Naive thymus-derived CD8-positive, alpha-beta T cell (primary cell): ENCODE measurements at places on chromosomes 7 and 10.

- H3K36me3 ChIP-seq, result peaks cover 1% of the 10 kb centered on the region
- no peak for DNase-seq
- H3K4me1 ChIP-seq, result peaks cover 9% of the 10 kb centered on the region
- H3K4me3 ChIP-seq, result no peak overlapping the region
- no peaks in the 10 kb centered on the region for H3K27me3 ChIP-seq
Observed at GRCh38 chr10:72702868-72703581, 11.1 kb downstream of the MCU start.

- H3K4me3 ChIP-seq, result no peak overlapping the region
- DNase-seq, result no peak
- peaks cover 52% of the 10 kb centered on the region for H3K36me3 ChIP-seq
- H3K27me3 ChIP-seq, result no peaks in the 10 kb centered on the region
Observed at GRCh38 chr10:77974396-77975074, 48.0 kb upstream of the DLG5 start.

DNA sequence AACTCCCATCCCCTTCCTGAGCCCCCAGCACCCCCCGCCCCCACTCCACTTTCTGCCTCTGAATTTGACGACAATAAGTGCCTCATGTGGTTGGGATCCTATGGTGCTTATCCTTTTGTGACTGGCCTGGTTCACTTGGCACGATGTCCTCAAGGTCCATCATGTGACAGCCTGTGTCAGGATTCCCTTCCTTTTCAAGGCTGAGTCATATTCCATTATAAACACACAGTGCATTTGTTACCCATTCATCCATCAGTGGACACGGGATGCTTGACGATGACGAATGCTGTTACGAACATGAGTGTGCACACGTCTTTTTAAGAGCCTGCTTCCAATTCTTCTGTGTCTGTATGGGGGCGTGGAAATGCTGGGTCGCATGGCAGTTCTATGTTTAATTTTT is 26.7 kb downstream of the SHH start:
- no peak for DNase-seq
- H3K27me3 ChIP-seq, result peaks cover 7% of the 10 kb centered on the region
- peaks cover 16% of the 10 kb centered on the region for H3K4me1 ChIP-seq
- no peak overlapping the region for H3K27ac ChIP-seq
- H3K36me3 ChIP-seq, result no peaks in the 10 kb centered on the region
- H3K4me3 ChIP-seq, result no peak overlapping the region

- H3K27me3 ChIP-seq, result no peaks in the 10 kb centered on the region
- no peak overlapping the region for H3K4me3 ChIP-seq
- H3K27ac ChIP-seq, result no peak overlapping the region
- H3K4me1 ChIP-seq, result peaks cover 21% of the 10 kb centered on the region
- no peak for DNase-seq
Observed at GRCh38 chr7:92876836-92877235, 40.5 kb upstream of the CDK6 start.

DNA sequence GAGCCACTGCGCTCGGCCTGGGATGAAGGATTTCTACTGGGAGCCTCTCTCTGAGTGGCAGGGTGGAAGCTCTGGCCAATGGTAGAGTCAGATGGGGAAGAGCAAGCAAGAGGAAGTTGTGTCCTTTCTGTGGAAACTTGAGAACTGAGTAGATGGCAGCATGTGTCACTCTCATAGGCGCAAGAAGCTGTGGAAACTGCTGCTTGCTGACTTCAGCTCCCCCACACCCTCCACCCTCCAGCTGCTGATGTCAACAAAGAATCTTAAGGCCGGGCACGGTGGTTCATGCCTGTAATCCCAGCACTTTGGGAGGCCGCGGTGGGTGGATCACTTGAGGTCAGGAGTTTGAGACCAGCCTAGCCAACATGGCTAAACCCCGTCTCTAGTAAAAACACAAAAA is 39.8 kb upstream of the SRGN start:
- H3K36me3 ChIP-seq, result no peaks in the 10 kb centered on the region
- no peak for DNase-seq
- no peaks in the 10 kb centered on the region for H3K27me3 ChIP-seq

- no peaks in the 10 kb centered on the region for H3K36me3 ChIP-seq
- no peak overlapping the region for H3K4me3 ChIP-seq
- DNase-seq, result no peak
- H3K27ac ChIP-seq, result no peak overlapping the region
Observed at GRCh38 chr10:120940299-120940900, 89.2 kb downstream of the WDR11 start.

GRCh38 chr10:86139066-86139657 is 227.4 kb downstream of the GRID1 start:
- no peaks in the 10 kb centered on the region for H3K4me1 ChIP-seq
- no peaks in the 10 kb centered on the region for H3K27me3 ChIP-seq
- DNase-seq, result no peak
- no peak overlapping the region for H3K4me3 ChIP-seq
- no peaks in the 10 kb centered on the region for H3K36me3 ChIP-seq
- H3K27ac ChIP-seq, result no peak overlapping the region

GRCh38 chr10:102185811-102186527 is 33.8 kb downstream of the NOLC1 start:
- no peaks in the 10 kb centered on the region for H3K27me3 ChIP-seq
- H3K27ac ChIP-seq, result no peak overlapping the region
- DNase-seq, result no peak
- H3K36me3 ChIP-seq, result no peaks in the 10 kb centered on the region
- peaks cover 13% of the 10 kb centered on the region for H3K4me1 ChIP-seq

- peak overlapping the region; percentile 95 for H3K27ac ChIP-seq
- no peak for DNase-seq
- H3K4me3 ChIP-seq, result peak overlapping the region; percentile 87
- H3K36me3 ChIP-seq, result peaks cover 33% of the 10 kb centered on the region
Observed at GRCh38 chr10:97333351-97333600, 1.3 kb downstream of the FRAT2 start.

- peaks cover 83% of the 10 kb centered on the region for H3K27me3 ChIP-seq
- peaks cover 2% of the 10 kb centered on the region for H3K36me3 ChIP-seq
Observed at GRCh38 chr7:101167645-101168411, 2.5 kb upstream of the VGF start.

DNA sequence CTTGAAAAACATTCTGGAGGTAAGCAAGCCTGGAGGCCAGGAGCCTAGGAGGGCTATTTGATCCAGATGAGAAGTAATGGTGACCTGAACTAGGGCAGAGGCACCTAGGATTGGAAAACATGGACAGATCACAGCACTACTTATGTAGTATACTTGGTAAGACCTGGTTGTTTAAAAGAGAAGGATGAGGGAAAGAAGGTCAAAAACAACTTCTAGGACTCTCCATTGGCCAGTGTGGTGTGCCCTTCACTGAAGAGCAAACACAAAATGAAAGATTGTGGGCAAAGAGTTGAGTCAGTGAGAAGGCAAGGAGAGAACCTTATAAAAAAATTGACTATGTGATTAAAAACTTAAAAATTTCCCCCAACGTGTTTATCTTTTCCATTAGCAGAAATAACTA is 14.3 kb downstream of the ANKRD1 start:
- no peak overlapping the region for H3K4me3 ChIP-seq
- DNase-seq, result no peak
- H3K36me3 ChIP-seq, result peaks cover 45% of the 10 kb centered on the region
- no peak overlapping the region for H3K27ac ChIP-seq
- H3K4me1 ChIP-seq, result no peaks in the 10 kb centered on the region
- H3K27me3 ChIP-seq, result no peaks in the 10 kb centered on the region

DNA sequence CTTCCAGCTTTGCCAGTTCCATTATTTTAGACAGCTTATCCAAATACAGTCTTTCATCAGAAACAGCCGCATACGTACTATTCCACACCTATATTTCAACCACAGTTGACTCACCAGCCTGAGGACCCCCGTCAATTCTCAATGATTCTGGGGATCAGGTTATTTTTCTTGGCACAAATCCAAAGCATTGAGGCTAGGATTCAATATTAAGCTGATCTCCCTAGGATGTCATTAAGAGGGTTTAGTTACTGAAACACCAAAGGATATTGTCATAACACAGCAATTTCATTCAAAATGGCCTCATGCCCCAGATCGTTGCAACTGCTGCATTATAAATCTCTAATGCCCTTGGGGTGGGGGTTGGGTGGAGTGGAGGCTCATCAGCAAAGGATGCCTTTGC is 214.6 kb downstream of the PTEN start:
- no peak overlapping the region for H3K4me3 ChIP-seq
- H3K36me3 ChIP-seq, result no peaks in the 10 kb centered on the region
- no peaks in the 10 kb centered on the region for H3K27me3 ChIP-seq
- DNase-seq, result no peak

DNA sequence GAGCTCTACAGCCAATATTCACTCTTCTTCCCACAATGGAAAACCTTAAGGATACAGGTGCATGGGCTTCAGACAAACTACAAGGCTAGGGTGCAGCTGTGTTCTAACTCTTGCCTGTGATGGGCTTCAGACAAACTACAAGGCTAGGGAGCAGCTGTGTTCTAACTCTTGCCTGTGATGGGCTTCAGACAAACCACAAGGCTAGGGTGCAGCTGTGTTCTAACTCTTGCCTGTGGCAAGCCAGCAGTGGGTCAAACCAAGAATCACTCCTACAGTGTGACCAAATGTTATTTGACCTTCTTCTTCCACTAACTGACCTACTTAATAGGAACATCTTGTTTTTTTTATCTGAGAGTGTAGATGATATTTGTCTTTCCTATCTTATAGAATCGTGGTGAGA is 7.4 kb downstream of the SORCS1 start:
- no peaks in the 10 kb centered on the region for H3K36me3 ChIP-seq
- H3K27me3 ChIP-seq, result peaks cover 8% of the 10 kb centered on the region
- no peak overlapping the region for H3K4me3 ChIP-seq
- H3K4me1 ChIP-seq, result no peaks in the 10 kb centered on the region

- no peak overlapping the region for H3K27ac ChIP-seq
- no peak for DNase-seq
Observed at GRCh38 chr10:50232261-50232639, 19.1 kb downstream of the ASAH2 start.

DNA sequence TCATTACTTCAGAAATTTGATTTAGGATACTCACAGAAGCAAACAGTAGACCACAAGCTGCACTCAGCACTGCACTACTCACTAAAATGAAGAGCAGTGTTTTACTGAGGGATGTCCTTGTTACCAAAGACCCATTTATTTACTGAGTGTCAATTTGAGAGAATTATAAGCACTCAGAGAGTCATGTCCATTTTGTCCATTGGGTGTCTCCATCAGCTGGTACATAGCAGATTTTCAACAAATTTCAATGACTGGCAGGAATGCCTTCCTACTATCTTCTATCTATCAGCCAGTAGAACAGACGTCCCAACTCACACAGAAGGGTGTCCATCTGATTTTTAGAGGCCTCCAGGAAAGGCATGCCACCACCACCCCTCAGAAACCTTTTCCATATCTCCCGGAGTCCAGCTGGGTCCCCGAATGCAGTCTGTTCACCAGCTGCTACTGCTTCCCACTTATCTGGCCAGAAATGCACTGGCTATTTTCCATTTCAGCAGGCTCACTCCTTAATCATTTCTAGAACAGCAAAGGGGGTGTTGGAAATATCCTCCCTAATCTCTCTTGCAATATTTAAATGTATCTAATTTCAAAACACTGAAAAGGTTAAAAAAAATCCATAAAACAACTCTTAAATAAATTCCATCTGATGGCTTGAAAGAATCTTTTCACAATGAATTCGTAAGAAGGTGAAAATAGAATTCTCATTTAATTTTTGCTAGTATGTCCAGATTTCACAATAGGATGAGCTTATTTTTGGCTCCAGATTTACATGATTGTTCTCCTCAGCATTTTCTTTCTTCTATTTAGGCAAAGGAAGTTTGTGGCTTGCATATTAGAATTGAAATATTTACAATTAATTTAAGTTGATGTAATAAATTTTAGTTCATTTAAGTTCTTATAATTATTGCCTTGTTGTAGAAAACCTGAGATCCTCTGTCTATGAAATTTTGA is 1164.0 kb upstream of the CELF2 start:
- H3K27ac ChIP-seq, result no peak overlapping the region
- H3K27me3 ChIP-seq, result no peaks in the 10 kb centered on the region
- no peak for DNase-seq
- no peak overlapping the region for H3K4me3 ChIP-seq
- no peaks in the 10 kb centered on the region for H3K4me1 ChIP-seq
- H3K36me3 ChIP-seq, result peaks cover 24% of the 10 kb centered on the region

- H3K36me3 ChIP-seq, result no peaks in the 10 kb centered on the region
- H3K4me1 ChIP-seq, result no peaks in the 10 kb centered on the region
- no peak for DNase-seq
Observed at GRCh38 chr10:114687459-114687858, 29.4 kb upstream of the ABLIM1 start.

GRCh38 chr10:113015201-113015600 is 65.2 kb downstream of the TCF7L2 start:
- no peaks in the 10 kb centered on the region for H3K27me3 ChIP-seq
- H3K4me1 ChIP-seq, result peaks cover 1% of the 10 kb centered on the region
- no peak overlapping the region for H3K27ac ChIP-seq
- no peak for DNase-seq
- H3K4me3 ChIP-seq, result no peak overlapping the region

GRCh38 chr7:108629651-108630400 is 60.2 kb downstream of the DNAJB9 start:
- DNase-seq, result no peak
- H3K36me3 ChIP-seq, result no peaks in the 10 kb centered on the region
- no peak overlapping the region for H3K27ac ChIP-seq
- H3K27me3 ChIP-seq, result peaks cover 10% of the 10 kb centered on the region

- H3K4me1 ChIP-seq, result peaks cover 5% of the 10 kb centered on the region
- H3K27ac ChIP-seq, result no peak overlapping the region
- no peaks in the 10 kb centered on the region for H3K27me3 ChIP-seq
- peaks cover 13% of the 10 kb centered on the region for H3K36me3 ChIP-seq
- DNase-seq, result no peak
Observed at GRCh38 chr10:112722758-112723157, 227.3 kb upstream of the TCF7L2 start.

DNA sequence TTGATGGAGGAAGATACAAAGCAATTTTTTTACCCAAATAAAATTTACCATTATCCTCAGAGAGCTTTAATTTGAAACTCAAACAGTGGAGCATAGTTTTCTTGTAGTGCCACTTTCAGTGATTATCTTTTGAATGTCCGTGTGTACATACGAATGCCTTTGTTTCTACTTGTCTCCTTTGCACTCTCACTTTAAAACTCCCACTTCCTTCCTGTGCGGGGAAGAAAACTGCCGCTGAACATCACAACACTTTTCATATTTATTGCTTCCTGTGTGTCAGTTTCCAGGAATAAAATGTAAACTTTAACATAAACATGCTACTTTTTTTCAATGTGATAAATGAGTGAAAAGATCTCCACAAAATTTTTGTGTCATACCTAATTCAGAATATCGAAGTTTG is 102.4 kb downstream of the SEMA3A start:
- peaks cover 16% of the 10 kb centered on the region for H3K4me1 ChIP-seq
- DNase-seq, result peak; percentile 1
- no peaks in the 10 kb centered on the region for H3K27me3 ChIP-seq
- H3K4me3 ChIP-seq, result peak overlapping the region; percentile 81
- peaks cover 4% of the 10 kb centered on the region for H3K36me3 ChIP-seq
